Neural progenitor cell (in vitro differentiated cells): ENCODE measurements at places on chromosomes 6 and 20.

DNA sequence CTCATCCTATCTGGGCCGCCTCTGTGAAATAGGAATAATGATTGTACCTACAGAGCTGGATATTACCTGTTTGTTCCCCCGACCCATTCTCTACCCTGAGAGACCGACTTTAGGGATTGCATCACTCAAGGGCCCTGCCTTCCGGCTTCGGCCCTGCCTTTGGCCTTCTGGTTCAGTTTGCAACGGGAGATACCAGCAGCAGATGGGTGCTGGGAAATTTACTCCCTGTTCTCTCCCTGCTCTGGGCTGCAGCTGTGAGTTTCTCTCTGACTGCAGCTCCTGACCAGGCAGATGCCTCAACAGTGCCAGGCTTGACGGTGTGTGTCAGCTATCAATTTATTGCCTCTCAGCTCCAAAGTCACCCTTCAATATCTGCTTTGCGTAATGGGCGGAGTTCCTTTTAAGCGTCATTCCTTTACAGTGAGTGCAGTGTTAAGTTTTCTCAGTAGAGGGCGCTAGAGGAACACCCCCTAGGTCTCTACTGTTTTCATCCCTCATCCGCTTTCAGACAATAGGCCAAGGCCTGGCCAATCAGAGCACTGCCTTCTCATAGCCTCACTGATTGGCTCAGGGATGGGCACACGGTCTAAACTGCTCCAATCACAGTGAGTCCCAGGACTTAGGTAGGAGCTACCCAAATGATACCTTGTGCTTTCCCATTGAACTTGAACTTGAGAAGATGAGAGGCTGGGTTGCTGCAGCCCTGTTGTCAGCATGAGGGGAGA is 30.0 kb downstream of the KCNG1 start:
- DNase-seq = peak; percentile 85

DNA sequence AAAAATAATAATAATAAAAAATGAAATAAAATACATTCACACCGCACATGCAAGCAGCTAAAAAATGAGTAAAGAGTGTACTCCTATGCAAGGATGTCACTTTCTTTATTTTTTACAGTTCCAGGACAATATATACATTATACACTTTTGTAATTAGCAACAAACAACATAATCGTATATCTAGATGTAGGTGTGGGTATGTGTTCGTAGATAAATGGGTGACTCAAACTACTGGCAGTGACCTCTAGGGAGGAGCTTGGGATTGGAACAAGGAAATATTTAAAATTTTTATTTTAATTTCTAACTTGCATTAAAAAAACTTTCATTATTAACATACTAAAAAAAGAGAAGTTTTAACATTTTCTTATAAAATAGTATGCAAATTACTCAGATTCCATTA is 86.1 kb upstream of the MYLIP start:
- DNase-seq = no peak

- DNase-seq = peak; percentile 35
Measured at GRCh38 chr20:32906200-32906599, 47.5 kb downstream of the EFCAB8 start.

- no peak for DNase-seq
Measured at GRCh38 chr6:155026022-155026705, 31.0 kb downstream of the TIAM2 start.

GRCh38 chr6:157498817-157499216 is 117.8 kb downstream of the ZDHHC14 start:
- DNase-seq = no peak

- no peak for DNase-seq
Measured at GRCh38 chr6:164042212-164042611, 627.7 kb downstream of the QKI start.
